ENCODE measurements at places on chromosomes 7 and 10.

GRCh38 chr7:103577059-103577458, 131.1 kb upstream of the SLC26A5 start:
- no peak for DNase-seq

DNA sequence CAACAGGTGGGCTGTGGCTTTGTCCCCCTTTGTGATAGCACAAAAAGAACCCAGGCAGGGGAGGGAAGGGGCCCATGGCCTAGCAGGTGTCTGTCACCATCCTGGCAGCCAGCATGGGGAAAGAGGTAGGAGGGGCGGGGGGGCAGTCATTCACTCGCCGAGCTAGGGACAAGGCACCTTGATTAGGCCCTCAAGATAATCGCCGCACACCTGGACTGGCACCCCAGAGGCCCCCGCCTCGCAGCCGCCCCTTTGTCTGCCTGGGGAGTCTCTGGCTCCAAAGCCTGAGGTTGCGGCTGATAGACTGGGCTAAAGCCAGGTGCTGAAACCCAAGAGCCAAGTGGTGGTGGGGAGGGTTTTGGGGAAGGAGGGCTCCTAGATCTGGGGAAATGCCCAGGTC, 151.2 kb upstream of the PCBD1 start:
- no peak for DNase-seq

DNA sequence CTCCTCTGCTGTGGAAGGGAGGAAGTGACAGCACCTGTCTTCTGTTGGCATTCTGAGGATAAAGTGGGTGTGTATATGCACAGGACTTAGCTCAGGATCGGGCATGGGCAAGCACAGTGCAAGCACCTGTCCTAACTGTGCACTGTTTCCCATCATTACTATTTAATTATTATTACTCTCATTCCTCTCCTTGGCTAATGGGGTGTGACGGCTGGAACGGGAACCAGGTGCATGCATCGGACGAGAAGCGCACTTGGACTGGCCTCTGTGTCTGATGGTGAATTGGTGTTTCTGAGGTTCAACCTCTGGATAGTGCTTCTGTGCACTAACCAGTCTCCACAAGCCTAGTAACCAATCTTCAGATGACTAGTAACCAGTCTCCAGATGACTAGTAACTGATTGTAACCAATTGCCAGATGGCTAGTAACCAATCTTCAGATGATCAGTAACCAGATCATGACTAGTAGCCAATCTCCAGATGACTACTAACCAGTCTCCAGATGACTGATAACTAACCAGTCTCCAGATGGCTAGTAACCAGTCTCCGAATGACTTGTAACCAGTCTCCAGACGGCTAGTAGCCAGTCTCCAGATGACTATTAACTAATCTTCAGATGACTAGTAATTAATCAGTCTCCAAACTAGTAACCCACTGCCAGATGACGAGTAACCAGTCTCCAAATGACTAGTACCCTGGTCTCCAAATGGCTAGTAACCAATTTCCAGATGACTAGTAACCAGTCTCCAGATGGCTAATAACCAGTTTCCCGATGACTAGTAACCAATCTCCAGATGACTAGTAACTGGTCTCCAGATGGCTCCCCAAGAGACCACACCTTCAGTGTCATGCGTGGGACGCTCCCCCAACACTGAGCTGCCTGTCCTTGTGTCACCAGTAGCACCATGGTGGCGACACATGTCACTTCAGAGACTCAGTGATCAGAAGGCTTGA, 85.8 kb downstream of the PAXIP1 start:
- no peak for DNase-seq

GRCh38 chr7:140223515-140224221, 46.9 kb upstream of the KDM7A start:
- DNase-seq, result no peak

GRCh38 chr7:149286811-149287400, 24.9 kb downstream of the ZNF783 start:
- no peak for DNase-seq

- DNase-seq, result no peak
These were observed 57.0 kb downstream of the ELFN1 start for GRCh38 chr7:1727079-1727478.

DNA sequence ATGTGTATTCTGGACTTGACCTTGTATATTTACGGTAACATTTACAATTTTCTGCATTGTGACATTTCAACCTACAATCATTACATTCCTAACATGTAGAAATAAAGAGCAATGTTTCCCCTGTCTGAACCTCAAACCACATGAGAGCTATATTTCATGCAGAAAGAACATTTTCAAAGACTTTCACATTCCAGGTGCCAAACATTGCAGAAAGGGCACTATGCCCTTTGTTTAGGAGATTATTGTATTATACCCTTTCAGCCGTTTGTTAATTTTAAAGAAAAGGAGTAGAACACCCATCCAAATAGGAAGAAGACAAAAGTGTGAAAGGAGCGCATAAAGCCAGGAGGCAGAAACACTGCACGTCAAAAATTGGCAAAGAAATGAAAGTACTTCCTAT, 260.4 kb downstream of the RELN start:
- DNase-seq, result no peak

DNA sequence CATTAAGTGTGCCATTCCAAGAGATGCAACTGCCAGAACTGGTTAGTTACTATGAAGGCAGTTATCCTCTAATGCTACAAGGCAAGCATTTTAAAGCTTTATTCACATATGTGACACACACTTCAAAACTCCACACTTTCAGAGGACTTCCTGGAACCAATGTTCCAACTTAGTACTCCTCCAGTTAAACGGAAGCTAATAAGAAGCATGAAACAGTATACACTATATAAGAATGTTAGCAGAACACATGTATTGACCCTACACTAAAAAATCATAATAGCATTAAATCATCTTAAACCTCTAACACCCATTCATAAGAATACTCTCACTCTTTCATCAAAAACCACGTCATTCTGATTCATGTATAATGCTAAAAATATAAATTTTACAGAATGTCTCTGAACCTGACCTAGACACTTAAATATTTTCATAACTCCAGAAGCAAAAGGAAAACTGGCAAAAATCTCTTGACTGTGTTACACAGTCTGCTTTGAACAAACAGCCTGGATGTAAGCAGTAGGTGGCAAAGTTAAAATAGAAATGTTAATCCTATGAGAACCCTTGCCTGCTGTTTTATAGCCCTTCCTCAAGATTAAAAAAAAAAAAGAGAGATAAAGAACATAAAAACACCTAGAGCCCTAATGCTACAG, 135.0 kb downstream of the SEMA3C start:
- DNase-seq, result no peak

DNA sequence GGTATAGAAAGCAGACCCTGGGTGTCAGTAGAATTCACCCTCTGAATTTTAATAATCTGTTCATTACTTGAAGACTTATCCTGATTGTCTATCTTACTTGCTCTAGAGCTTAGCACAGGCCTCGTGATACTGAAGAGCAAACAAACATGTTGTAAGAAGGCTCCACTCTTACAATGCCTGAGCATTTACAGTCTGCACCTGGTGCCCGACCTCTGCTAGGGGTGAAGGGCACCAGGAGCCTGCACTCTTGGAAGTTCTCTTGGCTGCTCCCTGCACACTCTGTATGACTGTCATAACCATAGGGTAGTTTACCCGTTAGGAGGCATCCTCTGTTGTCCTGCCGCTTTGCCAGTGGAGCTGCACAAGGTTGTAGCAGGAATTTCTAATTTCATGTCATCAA, 91.3 kb upstream of the NPY start:
- DNase-seq, result no peak
